ENCODE measurements at places on chromosomes 2 and 18.

GRCh38 chr2:163205589-163206254, 367.2 kb upstream of the KCNH7 start:
- no peak for DNase-seq

- DNase-seq, result no peak
Observed at GRCh38 chr18:73245345-73245744, 377.6 kb upstream of the NETO1 start.

GRCh38 chr2:205763708-205764211, 81.5 kb downstream of the NRP2 start:
- peak; percentile 9 for DNase-seq

DNA sequence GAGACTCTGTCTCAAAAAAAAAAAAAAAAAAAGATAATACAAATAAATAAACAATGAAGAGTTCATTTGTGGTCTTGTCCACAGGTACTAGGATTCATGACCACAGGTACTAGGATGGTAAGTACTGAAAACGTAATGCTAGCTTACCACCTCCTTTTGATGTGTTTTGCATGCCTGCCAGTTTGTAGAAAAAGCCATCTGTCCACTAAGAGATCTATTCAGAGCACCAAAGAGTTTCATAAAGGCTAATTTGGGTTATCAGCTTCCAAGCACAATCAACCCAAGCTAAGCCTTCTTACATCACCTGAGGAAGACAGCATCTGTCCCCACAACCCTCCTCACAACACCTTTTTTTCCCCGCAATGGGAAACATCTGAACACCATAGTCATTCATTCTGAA, 477.2 kb downstream of the ZEB2 start:
- DNase-seq, result no peak

GRCh38 chr18:49608366-49609255, 46.8 kb downstream of the LIPG start:
- DNase-seq, result no peak

DNA sequence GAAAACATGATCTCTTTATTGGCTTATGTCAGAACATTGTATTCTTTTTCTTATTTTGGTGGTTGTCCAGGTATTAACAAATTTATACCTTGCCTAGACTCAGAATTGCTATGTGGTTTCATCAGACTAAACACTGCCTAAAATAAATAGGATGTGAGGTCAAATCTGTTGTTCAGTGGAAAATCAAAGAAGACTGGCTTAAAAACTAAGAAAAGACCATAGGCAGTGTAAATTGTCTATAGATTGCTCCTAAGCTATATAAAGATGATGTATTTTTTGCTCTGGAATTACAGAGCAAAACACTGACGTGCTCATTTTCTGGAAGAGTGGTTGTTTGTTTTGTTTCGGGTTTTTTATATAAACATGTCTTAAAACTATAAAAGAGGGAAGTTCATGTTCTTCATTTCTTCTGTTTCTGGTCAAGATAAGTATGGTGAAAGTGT, 266.0 kb downstream of the ALPK2 start:
- peak; percentile 12 for DNase-seq

DNA sequence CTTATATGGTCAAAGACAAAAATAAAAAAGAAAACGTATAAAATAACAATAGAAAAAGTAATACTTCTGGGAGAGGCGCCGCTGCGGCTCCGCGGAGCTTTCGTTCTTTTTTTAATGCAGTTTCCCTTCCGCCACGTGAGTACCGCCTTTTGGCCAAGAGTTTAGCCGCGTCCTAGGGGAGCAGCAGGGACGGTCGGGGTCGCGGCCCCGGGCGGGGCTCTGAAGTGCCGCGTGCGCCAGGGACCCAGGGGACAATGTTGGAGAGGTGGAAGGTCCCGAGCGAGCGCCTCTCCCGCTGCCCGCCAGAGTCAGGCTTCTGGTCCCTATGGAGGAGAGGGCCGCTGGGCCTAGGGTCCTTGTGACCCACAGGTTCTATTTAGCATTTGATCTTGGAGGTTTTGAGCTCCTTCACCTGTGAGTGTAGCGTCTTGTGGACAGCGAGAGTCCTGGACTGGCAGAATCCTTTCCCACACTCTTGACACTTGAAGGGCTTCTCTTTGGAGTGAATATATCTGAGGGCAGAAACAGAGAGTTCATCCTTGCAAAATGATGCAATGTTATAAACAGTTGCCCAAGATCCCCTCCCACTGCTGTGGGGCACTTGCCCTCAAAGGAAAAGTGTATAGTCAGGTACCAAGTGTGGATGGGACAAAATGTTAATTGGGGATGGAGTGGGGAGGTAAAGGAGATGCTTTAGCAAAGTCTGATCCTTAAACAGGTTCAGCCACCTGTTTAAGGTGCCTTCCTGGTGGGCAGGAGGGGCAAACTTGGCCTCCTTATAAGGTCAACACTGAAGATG, 6.3 kb downstream of the OSR1 start:
- peak; percentile 33 for DNase-seq

DNA sequence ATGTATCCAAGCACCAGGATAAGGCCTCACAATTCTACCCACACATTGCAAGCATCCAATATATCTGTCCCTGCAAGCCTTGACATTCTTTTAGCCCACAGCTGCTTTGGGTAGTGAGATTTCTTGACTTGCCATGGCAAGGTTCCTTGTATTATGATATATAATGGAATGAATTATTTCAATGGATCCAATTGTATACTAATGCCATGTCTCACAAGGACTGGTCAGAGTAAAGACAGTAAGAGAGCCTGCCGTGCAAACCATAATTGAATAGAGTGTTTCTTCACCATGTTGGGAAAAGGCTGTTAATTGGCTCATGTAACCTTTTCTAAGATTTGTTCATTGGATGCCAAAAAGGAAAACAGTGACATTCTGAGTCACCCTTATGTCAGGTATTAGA, 64.3 kb upstream of the RBBP8 start:
- no peak for DNase-seq

DNA sequence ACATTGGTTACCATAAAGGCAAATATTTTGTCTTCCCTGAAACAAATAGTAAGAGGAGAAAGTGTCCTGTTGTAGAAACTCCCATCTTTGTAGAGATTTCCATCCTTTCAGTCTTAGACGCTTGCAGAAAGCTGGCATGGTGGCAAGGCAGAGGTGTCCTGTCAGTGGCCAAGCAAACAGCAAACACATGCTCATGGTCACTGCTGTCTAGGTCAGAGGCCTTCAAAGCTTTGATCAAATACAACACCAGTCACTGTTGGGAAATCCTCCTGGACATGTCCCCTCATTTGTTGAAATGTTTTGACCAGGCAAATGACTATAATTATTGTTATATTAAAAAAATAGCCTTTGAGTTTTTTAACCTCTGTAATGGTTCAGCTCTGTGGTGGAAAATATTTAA, 55.1 kb downstream of the LTBP1 start:
- no peak for DNase-seq

DNA sequence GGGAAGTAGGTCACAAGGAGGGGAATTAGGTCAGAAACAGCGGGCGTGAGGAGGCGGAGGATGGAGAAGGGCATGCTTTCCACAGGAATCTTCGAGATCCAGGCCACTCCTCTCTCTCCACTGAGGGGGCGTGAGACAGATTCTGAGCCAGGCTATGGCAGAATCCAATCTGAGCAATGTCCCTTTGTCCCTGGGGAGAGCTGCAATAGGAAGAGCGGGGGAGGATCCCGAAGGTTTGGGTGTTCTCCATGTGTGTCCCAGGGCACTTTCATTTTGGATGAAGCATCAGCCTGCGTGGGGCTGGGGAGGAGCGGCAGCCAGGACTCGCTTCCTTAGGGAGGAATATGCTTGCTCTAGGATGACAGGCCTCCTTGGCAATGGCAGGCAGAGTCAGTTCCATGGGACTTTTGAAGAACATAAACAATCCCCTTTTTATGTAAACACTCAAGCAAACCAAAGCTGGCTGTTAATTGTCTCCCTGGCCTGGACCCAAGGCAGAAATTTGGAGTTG, 84.0 kb downstream of the LIPG start:
- DNase-seq, result no peak

GRCh38 chr2:174286172-174286571, 37.8 kb upstream of the OLA1 start:
- no peak for DNase-seq

DNA sequence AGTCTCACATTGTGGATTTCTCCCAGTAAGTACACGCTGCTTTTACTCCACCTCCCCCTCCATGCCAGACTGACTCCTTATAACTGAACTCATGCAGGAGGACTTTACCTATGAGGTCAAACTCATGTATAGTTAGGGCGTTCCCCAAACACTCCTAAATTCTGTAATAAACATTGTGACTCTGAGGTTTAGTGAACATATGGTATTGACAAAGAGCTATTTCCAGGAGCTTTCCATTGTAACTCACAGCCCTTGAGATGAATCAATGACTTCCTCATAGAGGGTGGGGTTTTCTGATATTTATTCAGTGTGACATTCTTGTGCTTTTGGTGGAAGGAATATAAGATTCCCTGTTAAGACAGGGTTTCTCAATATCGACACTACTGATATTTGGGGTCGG, 337.4 kb upstream of the SLC14A2 start:
- peak; percentile 26 for DNase-seq

DNA sequence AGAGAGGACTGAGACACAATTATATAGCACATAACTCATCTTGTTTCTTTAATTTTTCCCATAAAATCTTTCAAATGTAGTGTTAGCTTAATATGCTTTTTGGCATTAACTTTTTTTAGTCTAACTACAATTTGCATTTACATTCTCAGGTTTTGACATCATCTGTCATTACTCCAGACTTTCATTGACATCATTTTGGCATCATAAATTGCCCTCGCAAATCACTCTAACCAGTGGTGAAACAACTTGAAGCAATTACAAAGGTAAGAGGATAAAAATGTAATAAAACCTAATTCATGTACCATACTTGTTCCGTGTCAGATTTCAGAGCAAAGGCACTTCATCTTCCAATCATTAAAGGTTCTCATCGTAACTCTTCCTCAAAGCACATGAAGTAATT, 41.4 kb downstream of the RFX8 start:
- DNase-seq, result no peak

GRCh38 chr2:71798266-71799012, 345.1 kb downstream of the DYSF start:
- peak; percentile 65 for DNase-seq

DNA sequence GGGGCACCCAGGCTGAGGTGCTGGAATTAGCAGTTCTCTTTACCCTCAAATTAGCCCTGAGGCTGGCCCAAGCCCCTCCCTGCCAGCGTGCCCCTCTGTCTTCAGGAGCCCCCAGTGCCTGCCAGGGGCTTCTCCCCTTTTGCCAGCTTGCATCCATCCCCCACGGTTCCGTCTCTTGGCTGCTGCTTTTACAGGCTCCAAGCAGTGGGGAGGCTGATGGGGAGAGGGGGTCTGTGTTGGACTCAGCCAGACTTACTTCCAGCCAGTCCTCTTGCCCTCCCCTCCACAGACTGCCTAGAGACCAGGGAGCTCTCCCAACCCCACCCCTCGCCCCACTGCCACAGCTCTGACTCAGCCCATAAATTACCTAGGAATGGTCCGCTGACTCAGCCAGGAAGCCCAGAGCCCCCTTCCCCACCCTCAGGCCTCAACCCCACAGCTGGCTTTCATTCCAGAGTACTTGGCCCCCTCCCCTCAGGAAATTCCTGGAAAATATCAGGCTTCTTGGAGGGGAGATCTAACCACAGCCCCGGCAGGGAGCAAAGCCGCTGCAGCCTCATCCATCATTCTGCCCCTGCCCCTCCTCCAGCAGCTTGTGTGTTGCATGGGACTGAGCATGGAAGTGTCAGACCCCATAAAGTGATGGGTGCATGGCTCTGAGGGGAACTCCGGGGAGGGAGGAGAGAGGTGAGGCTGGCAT, 184.6 kb downstream of the ZFP36L2 start:
- DNase-seq, result no peak

GRCh38 chr2:128724972-128725371, 406.3 kb upstream of the HS6ST1 start:
- DNase-seq, result no peak

DNA sequence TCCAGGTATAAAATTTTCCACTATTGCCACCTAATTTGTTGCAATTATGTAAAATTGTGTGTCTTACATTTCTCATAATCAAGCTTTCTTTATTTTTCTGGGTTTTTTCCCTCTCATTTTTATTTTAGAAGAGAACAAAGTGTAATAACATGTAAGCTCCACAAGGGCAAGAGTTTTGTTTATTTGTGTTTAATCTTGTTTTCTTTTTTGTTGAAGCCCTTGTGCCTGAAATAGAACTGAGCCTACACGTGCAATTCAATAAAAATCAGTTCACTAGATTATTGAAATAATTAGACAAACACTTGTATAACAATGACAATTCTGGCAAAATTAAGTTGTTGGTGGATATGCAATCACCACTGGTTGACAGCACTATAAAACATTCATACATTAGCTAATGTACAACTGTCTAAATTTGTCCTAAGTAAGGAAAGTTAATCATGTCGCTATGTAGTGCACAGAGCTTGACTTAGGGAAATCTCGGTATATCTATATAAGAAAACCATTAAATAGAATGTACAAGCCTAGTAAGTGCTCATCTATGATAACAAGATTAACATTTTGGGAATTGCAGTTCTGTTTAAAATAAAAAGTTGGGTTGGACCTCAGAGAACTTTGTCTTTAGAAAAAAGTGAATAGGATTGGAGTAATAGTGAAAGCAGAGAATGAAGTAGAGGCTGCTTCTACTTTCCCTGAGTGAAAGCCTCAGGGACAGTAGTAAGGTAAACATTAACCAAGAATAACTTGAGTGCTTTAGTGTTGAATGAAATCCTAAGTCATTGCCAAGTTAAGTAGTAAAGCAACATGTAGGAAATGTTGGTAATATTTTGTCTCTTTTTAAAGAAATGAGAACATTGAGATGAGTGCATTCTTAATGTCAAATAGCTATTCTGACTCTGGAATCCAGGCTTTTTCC, 37.4 kb upstream of the NOL4 start:
- no peak for DNase-seq

DNA sequence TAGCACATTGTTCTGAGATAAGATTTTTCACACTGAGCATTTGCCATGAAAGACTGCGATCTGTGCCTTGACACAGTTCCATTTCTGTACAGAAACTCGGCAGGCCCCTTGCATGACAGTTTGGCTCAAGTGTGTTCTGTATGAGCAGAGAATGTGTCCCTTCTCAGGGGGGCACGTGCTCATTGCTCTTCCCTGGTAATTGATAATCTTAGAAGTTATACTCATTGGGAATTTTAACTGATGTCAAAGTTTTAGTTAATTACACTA, 171.3 kb downstream of the PTGR3 start:
- DNase-seq, result no peak

DNA sequence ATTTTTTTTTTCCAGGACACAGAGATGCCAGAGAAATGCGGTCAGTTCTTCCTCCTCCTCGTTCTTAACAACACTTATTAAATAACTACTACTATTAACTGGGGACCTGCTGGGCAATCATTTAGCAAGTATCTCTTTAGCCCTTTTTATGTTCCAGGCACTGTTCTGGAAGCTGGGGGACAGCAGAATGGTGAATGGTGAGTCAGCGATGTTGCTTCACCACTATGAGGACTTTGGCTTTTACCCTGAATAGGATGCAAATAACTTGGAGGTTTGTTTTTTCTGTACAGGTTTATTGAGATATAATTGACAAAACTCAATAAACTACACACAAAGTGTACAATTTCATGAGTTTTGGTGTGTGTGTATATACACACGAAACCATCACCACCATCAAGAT, 179.9 kb upstream of the MSH6 start:
- DNase-seq, result no peak
